ENCODE measurements at places on chromosomes 4 and X.

- DNase-seq = peak; percentile 3
Observed at GRCh38 chr4:169658975-169659715, 38.8 kb downstream of the CLCN3 start.

DNA sequence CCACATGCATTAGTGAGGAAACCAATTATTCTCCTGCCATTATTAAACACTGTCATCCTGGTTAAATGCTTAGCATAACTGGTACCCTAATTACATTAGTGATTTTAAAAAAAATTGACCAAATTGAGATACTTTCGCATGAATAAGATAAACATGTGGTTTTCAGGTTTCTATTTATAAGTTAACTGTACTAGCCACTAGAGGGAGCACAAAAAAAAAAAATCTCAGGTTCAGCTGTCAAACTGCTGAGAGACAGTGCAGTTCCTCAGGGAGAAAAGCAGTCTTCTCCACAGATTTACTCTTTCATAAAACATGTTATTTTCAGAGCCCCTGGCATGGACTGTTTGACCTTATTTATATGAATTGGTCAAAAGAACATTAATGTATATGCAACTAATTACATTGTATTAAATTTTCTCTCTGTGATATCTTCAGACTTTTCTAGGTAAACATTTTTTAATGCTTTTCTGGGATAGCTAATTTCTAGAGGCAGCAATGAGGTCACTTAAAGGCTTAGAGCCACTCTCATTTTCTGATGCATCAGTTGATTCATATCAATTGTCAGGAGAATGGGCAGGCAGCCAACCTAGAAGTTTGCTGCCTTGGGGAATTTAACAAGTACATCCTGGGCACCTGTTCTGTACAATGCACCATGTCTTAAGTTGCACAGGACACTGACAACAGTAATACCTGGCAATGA, 167.5 kb downstream of the CDS1 start:
- DNase-seq = peak; percentile 56

DNA sequence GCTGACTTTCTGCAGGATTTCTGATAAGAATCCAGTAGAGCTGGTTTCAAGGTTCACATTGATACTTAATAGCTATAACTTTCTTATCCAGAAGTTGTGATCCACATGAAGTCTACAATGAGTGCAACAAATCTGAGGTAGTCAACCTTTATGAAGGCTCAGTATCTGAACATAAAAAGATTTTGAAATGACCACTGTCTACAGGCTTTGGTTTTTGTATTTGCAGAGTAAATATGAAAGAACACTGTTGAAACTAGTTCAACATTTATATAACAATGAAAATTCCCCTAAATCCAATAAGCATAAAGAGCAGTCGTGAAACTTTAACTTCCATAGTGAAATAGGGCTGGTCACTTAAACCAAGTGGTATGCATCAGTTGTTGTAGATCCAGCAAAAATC, 55.6 kb upstream of the RLIM start:
- DNase-seq = no peak

DNA sequence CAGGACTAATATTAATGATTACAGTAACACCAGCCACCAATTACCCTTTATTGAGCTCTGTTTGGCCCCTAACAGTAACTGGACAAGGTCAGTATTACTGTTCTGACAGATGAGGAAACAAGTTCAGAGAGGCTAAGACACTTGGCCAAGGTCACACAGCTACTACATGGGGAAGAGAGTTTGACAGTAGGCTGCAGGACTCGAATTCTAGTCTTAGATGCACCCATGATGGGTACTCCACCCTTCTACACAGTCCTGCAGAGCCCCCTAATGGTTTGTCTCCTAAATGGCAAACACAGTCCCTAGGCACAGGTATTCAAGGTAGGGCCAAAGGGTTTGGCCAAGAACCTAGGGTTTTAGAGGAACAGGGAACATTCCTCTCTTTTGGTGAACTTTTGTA, 93.9 kb downstream of the NSUN7 start:
- peak; percentile 28 for DNase-seq

GRCh38 chrX:90883479-90883878, 551.2 kb upstream of the PABPC5 start:
- no peak for DNase-seq

DNA sequence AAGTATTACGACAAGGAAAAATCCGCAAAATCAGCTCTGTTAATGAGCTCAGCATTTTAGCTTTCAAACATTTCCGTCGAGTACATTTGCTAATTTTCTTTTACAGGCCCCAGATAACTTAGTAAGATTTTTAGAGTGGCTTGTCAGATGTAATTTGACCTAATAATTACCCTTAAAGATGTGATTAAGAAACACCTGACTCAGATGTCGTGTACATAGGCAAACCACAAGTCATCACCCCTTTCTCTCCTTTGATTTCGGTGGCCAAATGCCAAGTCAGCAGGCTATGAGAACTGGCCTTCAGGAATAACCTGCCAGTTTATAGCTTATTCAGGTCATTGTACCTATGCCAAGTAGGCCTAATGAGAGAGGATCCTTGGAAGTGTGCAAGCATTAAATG, 369.6 kb downstream of the PCDH7 start:
- no peak for DNase-seq

DNA sequence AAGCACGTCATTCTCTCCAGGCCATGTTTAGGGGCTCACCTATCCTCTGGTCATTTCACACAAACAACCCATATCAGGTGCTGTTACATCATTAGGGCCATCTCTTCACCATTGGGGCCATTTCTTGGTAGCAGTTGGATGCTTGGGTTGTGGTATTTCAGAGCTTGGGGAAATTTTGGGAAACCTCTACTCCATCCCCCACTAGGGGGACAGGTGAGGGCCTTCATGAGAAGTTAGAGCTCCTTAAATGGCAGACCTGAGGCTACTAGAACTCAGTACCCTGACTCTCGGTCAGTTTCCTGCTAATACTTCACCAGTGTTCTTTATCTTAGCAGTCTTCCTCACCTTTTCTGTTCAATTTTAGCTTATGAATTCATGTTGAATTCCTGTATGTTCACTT, 50.2 kb downstream of the ZNF827 start:
- no peak for DNase-seq

DNA sequence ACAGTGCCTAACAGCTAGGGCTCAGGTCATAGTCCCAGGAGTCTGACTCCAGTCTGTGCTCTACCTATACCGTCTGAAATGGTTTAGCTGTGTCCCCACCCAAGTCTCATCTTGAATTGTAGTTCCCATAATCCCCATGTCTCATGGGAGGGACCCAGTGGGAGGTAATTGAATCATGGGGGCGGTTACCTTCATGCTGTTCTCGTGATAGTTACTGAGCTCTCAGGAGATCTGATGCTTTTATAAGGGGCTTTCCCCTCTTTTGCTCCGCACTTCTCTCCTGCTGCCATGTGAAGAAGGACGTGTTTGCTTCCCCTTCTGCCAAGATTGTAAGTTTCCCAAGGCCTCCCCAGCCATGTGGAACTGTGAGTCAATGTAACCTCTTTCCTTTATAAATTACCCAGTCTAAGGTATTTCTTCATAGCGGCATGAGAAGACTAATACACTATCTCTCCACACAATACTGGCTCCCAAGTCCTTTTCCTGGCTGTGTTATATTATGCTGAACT, 110.8 kb downstream of the AFAP1 start:
- no peak for DNase-seq

DNA sequence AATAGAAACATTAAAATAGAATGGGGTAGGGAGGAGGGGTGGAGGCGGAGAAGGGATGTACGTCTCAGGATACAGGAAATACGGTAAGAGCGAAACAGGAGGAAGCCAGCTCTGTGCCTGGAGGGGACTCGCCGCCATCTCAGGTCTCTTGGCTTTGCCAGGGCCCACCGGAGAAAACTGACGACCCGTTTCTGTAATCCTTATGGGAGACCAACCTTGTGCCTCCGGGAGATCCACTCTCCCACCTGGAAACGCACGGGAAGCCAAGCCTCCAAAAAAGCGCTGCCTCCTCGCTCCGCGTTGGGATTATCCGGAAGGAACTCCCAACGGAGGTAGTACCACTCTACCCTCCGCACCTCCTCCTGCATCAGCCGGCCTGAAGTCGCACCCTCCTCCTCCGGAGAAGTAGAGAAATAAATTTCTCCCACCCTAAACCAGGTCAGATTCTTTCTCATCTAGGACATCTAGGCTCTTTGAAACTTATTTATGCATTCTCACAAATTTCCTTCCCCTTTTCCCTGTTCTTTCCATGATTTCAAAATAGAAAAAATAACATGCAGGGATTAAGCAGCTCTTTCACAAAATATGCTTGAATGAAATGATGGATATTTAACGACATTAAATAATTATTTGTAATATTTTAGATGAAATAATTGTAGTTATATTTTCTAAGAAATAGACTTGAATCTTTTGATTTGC, at the start of gene NBDY:
NBDY (plus strand) TSS at position 92 of the 699 bp plus-strand sequence; CDS start at position 203, 111 bp downstream.
- DNase-seq = peak; percentile 62

DNA sequence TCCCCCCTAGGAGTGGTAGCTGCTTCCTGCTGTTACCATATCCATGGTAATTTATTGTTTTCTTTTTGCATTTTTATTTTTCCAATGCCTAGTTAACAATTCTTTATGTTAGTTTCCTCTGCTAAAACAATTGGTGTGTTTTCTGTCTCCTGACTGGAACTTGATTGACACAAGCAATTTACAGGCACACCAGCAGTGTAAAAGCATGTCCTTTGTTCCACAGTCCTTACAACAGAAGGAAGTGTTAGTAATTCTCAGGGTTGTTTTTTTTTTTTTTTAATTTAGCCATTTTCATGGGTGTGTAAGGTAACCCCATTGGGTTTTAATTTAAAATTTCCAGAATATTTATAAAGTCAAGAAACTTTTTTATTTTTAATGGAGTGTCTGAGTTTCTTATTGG, 25.0 kb upstream of the TMLHE start:
- DNase-seq = no peak

DNA sequence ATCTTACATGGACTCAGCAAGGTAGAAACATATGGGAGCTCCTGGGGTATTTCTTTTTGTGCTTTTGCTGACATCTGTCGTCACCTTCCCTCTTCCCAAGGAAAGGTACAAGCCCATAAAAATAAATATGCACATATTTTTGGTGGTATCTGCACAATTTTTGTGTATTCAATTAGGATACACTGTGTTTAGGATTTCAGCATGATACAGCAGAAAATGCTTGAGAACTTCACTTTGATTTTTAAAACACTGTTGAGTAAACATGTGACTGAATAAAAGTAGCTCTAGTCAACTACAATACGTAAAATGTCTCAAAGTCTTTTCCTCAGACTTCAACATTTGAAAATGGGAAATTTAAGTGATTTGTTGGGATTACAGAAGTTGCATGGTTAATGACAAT, 99.4 kb upstream of the SPANXC start:
- no peak for DNase-seq

GRCh38 chrX:37986893-37987292, 19.5 kb upstream of the SYTL5 start:
- no peak for DNase-seq

DNA sequence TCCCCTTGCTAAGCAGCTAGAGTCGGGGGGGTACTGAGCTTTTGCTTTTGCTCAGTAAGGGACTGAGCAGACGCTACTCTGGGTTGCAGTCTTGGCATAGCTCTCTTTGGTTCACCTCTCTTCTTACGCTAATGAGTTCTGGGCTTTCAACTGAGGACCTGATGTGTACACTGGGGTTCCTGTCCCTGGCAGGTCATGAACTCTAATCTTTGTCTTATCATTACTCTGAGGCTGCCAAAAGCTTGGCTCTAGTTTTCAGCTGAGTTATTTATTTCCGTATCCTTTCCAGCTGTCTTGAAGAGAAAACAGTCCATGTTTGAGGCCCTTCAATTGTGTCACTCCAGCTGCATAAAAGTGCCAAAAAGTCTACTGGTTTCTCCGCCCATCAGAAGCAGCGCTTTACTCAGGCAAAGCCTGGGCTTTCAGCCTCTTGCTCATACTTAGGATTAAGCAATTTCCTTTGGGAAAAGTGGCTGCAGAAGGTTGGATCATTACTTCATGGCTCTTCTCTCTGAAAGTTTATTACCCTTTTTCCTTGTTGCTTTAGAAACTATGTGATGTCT, 121.0 kb upstream of the STOX2 start:
- DNase-seq = peak; percentile 56

DNA sequence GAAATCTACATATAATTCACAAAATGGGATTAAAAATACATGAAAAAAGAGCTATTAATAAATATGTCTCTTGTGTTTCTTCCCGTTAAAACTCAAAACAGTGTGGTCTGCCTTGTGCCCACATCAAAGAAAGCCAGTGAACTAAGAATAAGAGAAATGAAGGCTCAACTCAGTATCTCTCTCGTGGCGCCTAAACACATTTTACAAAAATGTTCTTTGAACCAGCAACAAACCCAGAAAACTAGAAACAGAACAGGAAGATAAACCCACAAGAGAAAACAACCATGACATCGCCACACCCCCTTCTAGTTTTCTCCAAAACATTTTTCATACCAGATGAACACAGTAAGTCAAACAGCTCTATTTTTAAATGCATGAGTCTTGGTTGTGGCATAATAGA, 130.1 kb downstream of the DCHS2 start:
- no peak for DNase-seq

DNA sequence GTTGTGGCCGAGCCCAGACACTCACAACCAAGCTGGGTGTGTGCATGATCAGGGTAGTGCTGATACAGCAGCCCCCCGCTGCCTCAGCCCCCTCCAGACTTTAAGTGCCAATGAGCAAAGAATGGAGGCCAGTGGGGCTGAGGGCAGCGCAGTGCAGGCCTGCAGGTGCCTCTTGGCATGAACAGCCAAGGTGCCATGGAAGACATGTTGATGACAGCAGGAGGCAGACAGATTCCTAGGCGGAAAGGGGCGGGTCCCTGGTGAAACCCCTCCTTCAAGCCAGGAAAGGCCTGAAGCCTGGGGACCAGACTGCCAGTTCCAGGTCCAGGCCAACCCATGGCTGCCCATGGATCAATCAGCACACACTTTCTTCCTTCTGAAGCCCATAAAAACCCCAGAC, 253.3 kb upstream of the ETNPPL start:
- DNase-seq = no peak

DNA sequence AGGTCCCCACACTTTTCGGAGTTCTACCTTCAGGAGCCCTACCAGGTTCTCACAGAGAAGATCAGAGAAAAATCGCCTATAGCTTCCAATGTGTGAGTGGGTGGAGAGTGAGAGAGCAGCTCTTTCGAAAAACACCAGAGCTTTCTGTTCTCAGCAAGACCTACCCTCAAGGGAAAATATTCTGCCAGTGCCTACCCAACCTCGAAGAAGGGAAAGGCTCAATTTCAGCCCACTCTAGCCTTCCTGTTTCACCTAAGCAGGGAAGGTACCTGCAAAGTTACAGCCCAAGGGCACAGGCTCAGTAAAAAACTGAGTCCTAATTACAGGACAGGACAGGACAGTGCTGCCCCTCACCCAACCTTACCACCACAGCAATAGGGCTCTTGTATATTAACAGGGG, 104.0 kb upstream of the WDR17 start:
- no peak for DNase-seq

DNA sequence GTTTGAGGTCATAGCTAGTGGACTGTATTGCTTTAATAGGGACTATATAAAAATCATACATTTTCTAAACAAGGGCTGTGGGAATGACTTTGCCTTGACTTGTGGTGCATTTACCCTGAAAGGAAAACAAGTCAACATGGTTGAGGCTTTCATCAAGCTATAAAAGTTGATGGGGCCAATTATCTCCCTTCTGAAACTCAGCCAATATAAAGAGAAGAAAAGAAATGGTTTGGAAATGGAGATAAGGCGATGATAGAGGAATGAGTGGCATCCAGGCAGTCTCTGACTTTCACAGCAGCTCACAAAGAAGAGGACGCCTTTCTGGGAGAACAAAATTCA, 118.7 kb downstream of the SMARCA1 start:
- no peak for DNase-seq
